Mesothelial cell of epicardium (in vitro differentiated cells): ENCODE measurements at places on chromosomes 5 and 9. TPM values are rescaled to one million over a fixed set of nuclear protein-coding genes. Genes with fewer than 3 reads are reported as not detected.
A peak's percentile ranks its signal among the peaks of the same experiment; 100 is the strongest.

TAF11L5 gene
- not detected in 3 replicates for total RNA-seq

NOXA1 gene
- total RNA-seq, result 19.9 to 22.1 TPM (median 21.4 TPM) in 3 replicates

THBS4 gene
- total RNA-seq, result 15.6 to 17.3 TPM (median 17.1 TPM) in 3 replicates

PCDHA13 gene
- total RNA-seq, result 5.4 to 6.1 TPM (median 5.8 TPM) in 3 replicates

DIPK1B gene
- total RNA-seq, result 56.2 to 60.5 TPM (median 58.1 TPM) in 3 replicates

MARVELD2 gene
- 18.8 to 20.0 TPM (median 19.6 TPM) in 3 replicates for total RNA-seq

ROR2 gene
- 36.7 to 41.0 TPM (median 39.7 TPM) in 3 replicates for total RNA-seq

KIF24 gene
- total RNA-seq, result 3.5 to 3.9 TPM (median 3.5 TPM) in 3 replicates

COL15A1 gene
- total RNA-seq, result 42.4 to 51.0 TPM (median 50.1 TPM) in 3 replicates

SLC25A48 gene
- 0.93 to 1.5 TPM (median 1.2 TPM) in 3 replicates for total RNA-seq

DNA sequence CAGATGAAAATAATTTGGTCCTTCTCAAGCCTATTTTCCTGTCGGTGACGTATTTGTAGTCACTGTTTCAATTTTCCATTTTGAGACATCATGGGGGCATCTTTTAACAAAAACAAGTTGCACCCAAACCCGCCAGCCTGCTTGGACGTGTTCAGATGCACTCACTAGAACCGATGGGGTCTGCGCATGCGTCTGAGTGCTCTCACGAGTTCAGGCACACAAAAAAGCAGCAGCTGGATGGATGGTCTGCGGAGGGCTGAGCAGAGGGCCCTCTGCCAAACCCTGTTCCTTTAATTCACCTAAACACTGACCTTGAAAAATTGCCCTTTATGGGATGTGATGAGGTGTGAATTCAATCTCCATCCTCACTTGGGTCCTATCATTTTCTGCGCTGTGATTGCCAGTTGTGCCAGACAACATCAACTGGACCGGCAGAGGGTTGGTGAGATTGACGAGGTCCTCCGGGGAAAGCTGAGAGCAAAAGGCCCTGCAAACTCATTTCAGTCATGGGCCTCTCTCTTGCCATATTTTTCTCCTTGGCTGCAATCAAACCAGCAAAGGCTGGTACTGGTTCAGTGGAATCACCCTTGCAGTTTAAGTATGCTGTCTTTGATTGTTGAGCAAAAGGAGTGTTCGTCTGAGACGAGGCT lies 251.9 kb downstream of the NFIB start:
- no peak for DNase-seq

DNA sequence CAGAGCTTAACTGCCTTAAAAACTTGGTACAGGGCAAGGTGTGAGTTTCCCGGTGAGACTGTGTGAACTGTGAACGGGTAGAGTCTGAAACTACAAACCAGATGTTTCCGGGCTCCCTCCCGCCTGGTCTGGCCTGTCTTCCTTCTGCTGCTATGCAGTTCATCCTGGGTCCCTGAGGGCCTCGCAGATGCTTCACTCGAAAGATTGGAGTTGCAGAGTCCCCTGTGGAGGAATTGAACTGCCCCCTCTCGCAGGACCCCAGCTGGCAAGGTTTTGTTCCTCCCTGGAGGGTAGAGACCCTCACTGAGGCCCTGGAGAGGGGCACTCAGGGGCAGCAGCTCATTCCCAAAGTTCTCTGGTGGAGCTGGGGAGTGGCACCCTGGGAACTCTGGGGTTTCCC lies 533 bp downstream of the DCANP1 start:
- DNase-seq, result no peak

DNA sequence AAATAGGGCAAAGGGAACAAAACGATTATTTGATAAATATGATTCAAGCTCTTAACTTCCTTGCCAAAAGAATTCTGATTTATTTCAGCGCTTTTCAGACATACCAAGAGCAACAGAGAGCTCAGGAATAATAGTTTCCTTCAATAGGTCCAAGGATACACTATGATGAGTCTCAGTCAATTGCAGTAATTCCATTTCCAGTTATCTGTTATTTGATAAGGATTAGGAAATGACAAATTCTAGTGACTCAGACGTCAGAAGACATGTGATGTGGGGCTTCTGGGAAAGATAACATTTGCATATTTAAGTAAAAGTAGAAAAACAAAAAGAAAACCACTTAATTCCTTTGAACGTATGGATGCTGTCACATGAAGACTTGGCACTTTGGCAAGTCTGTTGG lies 1250.8 kb upstream of the CDH18 start:
- no peak for DNase-seq

DNA sequence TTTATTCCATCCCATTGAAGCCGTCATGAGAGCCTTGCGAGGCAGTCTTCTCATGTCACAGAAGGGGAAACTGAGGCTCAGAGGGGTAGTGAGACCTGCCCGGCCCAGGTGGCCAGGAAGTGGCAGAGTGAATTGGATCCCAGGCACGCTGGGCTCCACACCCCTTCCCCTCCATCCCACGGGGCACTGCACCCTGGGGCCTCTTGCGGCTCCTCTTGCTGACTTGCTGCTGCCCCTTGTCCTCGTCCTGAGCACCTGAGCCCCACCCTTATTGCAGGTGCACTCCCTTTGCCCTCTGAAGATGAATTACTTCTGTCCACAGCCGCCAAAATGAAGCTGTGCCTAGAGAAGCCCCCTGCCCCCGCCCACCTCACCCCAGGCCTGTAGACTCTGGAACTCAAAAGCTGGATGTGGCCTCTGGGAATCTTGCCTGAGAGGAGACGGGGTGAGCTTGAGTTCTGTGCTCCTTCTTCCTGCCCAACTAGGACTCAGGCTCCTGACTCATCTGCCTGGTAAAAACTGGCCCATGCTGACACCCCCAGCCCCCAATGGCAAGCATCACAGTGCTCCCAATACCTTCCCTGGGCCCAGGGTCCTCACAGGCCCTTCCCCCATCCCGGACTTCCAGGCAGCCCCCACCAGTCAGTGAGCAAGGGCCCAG lies 6.4 kb downstream of the NEURL1B start:
- no peak for DNase-seq

GRCh38 chr9:17613758-17614157 lies 34.9 kb downstream of the SH3GL2 start:
- DNase-seq, result no peak

- no peak for DNase-seq
Observed at GRCh38 chr9:89698411-89699005, 93.7 kb downstream of the GADD45G start.

GRCh38 chr5:137604348-137605095 lies 105.4 kb upstream of the SPOCK1 start:
- no peak for DNase-seq

DNA sequence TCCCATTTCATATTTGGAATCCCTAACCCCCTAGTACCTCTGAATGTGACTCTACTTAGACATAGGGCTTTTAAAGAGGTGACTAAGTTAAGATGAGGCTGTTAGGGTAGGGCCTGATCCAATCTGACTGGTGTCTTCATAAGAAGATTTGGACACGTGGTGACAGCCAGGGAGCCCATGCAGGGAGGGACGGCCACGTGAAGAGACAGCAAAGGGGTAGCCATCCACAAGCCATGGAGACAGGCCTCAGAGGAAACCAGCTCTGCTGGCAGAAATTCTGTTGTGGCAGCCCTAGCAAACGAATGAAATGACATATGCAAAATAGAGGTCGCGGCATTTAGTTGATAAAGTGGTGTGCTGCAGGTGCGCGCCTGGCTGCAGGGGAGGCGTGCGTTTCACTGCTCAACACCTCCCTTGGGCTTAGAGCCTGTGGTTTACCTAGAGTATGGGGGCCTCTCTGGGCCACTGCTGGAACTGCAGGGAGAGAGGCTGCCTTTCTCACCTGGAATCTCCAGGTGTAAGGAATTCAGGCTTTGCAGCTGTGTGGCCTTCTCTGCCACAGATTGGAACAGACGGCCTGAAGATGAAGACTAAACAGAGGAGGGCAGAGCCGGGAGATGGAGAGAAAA lies 7.1 kb upstream of the AFAP1L1 start:
- peak; percentile 45 for DNase-seq

- no peak for DNase-seq
Observed at GRCh38 chr9:100303747-100304146, 49.0 kb downstream of the TEX10 start.

- DNase-seq, result no peak
Observed at GRCh38 chr5:164578911-164579310, 1073.5 kb downstream of the MAT2B start.

DNA sequence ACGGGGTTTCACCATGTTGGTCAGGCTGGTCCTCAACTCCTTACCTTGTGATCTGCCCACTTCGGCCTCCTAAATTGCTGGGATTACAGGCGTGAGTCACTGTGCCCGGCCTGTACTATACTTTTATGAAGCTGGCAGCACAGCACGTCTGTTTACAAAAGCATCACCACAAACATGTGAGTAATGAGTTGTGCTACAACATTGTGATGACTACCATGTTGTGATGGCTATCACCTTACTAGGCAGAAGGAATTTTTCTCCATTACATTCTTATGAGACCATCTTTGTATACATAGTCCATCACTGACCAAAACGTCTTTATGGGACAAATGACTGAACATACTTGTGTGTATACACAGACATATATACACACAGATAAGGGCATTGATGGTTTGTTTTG lies 1019.0 kb downstream of the CDH18 start:
- DNase-seq, result no peak

GRCh38 chr5:168946363-168946762 lies 354.6 kb downstream of the SLIT3 start:
- no peak for DNase-seq

- no peak for DNase-seq
Observed at GRCh38 chr5:180807654-180808414, 5.2 kb upstream of the MGAT1 start.

GRCh38 chr9:14314929-14315874 lies 1.3 kb upstream of the NFIB start:
- DNase-seq, result peak; percentile 94

DNA sequence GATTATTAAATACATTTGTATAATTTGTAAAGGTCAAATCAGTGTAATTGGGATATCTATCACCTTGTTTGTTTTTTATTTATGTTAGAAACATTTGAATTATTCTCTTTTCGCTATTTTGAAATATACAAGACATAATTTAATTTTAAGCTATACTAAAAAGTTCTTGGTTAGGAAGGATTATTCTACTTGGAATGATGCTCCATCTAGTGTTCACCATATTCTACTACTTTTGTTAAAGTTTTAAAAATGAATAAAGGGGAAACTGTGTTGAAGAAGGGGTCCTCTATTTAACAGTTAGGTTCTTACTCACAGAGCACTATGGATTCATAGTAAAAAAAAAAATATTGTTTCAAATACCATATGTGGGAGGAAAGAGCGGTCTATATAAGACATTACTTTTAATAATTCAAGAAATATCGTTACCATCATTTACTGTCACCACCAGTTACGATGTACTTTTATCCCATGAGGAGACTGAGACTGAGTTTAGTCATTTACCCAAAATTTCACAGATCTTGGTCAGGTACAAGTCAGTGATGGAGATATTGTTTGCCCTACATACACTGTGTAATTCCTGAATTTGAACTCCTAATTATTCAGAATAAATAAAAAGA lies 6.3 kb upstream of the STOM start:
- no peak for DNase-seq

DNA sequence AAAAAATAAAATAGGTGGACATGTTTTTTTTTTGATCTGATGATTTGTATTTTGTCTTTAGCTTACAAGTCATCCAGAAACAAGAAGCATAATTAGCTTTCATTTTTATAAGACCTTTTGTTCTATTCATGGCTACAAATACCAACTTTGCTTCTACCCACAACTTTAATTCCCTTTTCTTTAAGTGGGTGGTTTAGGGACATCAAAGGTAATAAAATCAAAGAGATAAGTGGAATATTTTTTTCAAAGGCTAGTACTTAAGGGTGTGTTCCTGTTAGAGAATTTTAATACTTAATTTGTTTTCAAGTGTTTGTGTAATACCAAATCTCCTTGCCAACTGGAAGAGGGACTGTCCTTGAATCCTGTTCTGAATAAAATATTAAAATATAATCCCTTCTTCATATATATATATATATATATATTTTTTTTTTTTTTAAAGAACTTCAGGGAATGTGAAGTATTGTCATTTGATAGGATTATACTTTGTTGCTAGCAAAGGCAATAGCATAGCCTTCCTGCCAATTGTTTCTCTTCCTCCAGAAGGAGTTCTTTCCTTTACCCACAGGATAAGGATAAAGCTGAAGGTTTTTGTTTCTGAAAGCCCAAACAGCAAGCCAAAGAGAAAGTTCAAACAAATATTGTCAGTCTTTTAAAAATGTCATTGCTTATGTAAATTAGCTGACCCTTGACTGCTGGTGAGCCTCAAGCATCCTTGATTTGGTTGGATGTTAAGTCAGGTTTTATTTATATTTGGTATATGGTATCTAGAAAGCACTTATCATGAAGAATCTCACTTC lies 108.9 kb downstream of the PAM start:
- no peak for DNase-seq

DNA sequence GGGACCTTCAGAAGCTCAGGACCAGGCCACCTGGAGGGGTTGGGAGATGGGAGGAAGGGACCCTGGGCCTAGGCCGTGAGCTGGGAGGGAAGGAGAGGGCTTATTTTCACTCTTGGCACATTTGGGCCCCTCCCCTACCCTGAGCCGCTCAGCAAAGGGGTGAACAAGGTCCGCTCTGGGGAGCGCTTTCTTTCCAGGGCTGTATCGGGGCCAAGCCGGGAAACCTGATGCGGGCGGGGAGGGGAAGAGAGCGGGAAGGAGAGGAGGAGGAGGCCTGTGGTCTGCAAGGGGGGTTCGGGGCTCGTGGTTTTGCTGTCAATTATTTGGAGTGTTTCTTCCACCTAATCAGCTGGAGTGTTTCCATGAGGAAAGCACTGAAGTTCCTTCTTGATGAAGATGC lies 62.7 kb upstream of the RXRA start:
- DNase-seq, result no peak

- no peak for DNase-seq
Observed at GRCh38 chr9:112475318-112475717, 11.3 kb upstream of the KIAA1958 start.

GRCh38 chr5:133292300-133292699 lies 240.5 kb downstream of the HSPA4 start:
- no peak for DNase-seq
